ENCODE measurements at places on chromosomes 4 and X. TPM values are rescaled to one million over a fixed set of nuclear protein-coding genes. Genes with fewer than 3 reads are reported as not detected.

USP17L26 gene
- total RNA-seq = not detected

FAT4 gene
- total RNA-seq = 17.9 TPM

GDPD2 gene
- total RNA-seq = not detected

ETDA gene
- not detected for total RNA-seq

AADAT gene
- total RNA-seq = 6.4 TPM

GAGE13 gene
- total RNA-seq = not detected

DYNLT3 gene
- 51.9 TPM for total RNA-seq

SLC10A4 gene
- not detected for total RNA-seq

DUSP21 gene
- not detected for total RNA-seq

CENPVL2 gene
- not detected for total RNA-seq

MAGEC1 gene
- not detected for total RNA-seq

FGFR3 gene
- 1.4 TPM for total RNA-seq

CHRDL1 gene
- 1.2 TPM for total RNA-seq

FAM241A gene
- total RNA-seq = 0.65 TPM

SSX4 gene
- total RNA-seq = not detected

PDGFRA gene
- total RNA-seq = 826 TPM

TLL1 gene
- 3.8 TPM for total RNA-seq

WWC2 gene
- 32.3 TPM for total RNA-seq

BBS7 gene
- 24.2 TPM for total RNA-seq

Data from articular chondrocyte of knee joint (primary cell).